ENCODE measurements at places on chromosomes 11 and 22.

GRCh38 chr11:126477535-126478305, 122.2 kb downstream of the ST3GAL4 start:
- DNase-seq: no peak

- no peak for DNase-seq
Measured at GRCh38 chr11:106459135-106459534, 381.7 kb downstream of the AASDHPPT start.

DNA sequence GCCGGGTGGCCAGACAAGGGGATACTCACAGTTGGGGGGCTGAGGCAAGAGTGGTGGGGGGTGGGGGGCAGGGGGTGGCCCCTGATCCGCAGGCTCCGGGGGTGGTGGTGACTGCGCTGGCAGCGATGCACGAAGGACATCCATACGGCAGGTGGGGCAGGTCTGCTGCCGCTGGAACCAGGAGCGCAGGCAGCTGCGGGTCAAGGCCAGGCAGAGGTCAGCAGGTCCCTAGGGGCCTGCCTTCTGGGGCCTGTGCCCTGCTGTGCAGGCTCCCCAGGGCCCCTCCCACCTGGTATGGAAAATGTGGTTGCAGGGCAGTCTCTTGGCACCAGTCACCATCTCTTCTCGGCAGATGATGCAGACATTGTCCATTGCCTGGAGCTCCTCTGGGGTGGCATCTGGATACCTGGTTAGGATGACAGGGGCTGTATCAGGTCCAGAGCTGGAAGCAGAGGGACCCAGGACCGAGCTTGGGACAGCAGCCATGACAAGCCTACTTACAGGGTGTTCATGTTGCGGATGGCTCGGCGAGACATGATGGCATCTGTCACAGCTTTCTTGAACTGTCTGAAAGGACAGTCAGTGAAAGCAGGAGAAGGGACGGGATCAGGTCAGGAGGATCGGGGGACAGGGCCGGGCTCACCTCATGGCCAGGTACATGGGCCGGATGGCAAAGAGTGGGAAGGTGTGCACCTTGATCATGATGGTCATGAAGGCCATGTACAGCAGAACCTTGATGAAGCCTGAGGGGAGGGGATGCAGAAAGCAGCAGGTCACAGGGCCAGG, 3.5 kb downstream of the SYVN1 start:
- no peak for DNase-seq

DNA sequence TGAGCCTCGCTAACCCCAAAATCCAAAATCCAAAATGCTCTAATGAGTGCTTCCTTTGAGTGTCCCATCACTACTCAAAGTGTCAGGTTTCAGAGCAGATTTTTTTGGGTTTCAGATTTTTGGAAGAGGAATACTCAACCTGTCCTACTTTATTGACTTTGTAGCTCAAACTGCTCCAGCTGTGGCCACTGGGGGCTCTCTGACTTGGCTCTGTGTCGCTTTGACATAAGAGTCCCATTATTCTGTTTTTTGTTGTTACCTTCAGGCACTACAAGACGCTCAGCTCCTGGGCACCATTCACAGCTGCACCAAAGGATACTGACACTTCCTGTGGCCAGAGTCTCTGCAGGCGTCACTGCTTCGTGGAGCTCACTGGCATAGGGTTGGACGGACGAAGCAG, 41.1 kb downstream of the PHF21B start:
- DNase-seq: no peak

DNA sequence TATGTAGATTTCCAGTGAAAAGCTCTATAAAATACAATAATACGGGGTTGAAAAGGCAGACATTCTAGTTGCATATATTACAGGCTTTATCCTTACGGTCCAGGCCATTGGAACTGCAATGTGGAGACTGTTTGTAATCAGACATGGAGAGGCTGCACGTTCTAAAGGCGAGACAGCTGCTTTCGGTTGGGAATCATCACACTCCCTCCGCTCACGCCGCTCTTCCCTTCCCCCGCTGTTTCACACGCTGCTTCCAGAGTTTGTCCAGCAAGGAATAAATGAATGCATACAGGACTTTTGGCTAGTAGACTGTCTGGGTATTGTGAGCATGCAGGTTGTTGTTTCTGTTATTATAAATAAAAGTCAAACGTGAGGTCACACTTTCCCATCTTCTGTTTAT, 13.5 kb upstream of the EFCAB6 start:
- DNase-seq: no peak

GRCh38 chr11:118615282-118615975, 8.0 kb downstream of the PHLDB1 start:
- no peak for DNase-seq

GRCh38 chr22:27136596-27136995, 479.2 kb downstream of the MIAT start:
- no peak for DNase-seq

All from stimulated activated CD8-positive, alpha-beta memory T cell treated with anti-CD3 and anti-CD28 coated beads, Interleukin-2, amount 100 ng/mL, for 1 hour (primary cell).